ENCODE measurements at places on chromosomes 11 and 22.

DNA sequence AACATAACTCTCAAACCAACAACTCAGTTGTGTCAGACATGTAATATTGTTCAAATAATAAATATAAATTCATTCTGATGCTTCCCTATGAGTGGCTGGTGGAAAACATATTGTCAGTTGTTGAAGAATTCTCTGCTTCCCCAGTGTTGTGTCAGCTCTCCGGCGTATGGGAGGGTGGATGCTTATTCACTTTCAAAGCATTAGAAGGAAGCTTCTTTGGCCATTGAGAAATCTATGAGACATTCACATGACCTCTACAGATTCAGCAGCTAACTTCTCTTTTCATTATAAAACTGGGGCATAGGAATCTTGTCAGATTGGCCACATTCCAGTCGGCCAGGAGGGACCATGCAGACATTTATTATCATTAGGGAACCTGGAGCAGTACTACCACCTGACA is 2.9 kb downstream of the OR51V1 start:
- DNase-seq: peak; percentile 74

GRCh38 chr11:27194976-27195375 is 154.4 kb downstream of the BBOX1 start:
- DNase-seq: no peak

DNA sequence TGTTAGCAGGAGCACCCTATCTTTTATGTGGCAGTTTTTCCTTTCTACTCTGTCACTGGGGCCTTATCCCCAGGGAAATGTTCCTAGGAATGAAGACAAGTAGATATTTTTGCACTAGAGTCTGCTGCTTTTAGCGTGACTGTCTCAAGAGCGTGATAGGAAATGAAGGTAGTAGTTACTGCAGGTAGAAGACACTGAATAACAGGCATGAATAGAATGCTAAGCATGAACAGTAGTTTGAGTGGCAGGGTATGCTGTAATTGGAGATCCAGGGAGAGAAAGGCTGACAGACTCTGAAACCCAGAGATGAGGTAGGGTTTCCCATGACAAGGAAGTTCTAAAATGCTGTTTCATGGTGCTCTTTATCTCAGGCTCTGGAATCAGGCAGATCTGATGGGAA is 475.1 kb downstream of the NELL1 start:
- no peak for DNase-seq

DNA sequence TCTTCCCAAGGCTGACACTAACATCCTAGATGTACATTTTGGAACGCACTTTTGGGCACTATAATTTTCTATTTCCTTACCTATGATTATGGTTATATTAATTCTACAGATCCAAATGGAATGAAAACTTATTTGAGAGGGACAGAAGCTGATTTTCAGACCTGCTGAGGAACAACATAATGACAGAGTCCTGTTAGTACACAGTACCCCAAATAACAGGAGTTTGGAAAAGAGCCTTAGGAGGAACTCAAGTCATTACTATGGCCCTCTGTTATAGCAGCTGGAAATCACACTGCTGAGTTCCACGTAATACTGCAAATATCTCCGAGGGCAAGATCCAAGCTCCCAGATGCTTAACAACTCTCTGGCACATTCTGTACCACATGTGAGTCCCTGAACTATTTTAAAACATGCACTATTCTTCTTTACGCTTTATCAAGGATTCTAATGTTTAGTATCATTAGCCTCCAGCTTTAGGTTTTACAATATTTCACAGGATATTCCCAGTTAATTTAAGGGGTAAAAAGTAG is 1027.7 kb upstream of the CCDC90B start:
- DNase-seq: no peak

GRCh38 chr22:17116572-17117330 is 4.4 kb downstream of the TMEM121B start:
- peak; percentile 47 for DNase-seq

DNA sequence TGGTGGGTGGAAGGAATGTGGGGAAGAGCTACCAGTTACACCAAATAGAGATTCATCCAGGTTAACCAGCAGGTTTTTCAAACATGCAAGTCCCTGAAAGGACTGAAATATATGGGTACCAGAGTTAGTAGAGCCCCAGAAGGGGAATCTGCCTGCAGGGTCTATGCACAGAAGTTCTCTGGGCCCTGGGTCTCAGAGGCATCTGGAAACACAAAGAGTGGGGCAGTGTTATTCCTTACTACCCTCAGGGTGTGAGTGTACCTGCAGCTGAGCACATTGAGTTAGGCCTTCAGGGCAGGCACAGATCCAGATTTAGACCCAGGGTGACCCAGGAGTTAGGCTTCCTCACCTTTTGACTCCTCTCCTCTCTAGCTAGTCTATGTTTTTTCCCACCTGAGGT is 43.9 kb upstream of the SWAP70 start:
- DNase-seq: no peak
